Putamen (tissue), 1 donor: ENCODE measurements at places on chromosomes 6 and 20.
A peak's percentile ranks its signal among the peaks of the same experiment; 100 is the strongest.

- DNase-seq = no peak
These were observed 12.4 kb downstream of the SIRPA start for GRCh38 chr20:1907586-1907985.

GRCh38 chr6:73043446-73043845 is 181.8 kb downstream of the KHDC1L start:
- DNase-seq = no peak

DNA sequence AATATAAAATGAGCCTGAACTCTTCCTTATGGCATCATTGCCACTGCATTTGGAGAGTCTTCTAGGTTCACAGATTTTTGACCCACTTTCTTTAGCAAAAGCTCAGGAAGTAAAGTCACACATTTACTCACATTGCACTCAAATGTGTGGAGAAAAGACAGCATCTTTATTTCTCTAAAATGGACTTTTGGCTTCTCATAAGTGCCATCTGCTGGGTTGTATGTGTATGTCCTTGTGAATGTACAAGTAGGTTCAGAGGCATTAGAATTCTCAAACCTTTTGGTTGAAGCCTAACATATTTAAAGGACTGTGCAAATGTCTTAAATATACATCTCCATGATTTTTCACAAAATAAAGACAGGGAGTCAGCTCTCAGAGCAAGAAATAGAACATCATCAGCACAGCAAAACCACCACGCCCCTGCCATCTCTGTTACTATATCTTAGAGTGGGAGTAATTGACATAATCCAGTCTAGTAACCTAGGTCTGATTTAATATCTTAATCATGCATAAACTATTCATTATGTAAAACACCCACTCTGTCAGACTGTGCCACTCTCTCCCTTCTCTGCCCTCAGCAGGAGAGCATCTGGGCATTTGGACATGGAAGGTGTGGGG is 42.2 kb upstream of the SPTLC3 start:
- peak; percentile 45 for DNase-seq

DNA sequence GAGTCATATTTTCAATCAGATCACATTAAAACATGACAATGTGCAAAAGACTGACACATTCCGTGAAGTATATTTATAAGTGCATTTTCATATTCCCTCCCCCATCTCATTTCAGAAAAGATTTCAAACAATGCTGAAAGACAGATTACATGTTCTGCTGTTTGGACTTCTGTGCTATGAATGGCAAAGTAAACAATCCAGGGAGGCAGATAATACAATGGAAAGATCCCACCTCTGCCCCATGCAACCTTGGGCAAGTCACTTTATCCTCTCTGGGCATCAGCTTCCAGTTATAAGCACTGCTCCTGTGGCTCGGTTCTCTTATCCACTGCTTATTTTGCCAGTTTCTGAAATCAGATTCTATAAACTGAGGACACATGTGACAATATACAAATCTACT is 110.2 kb downstream of the RCAN2 start:
- DNase-seq = no peak

- no peak for DNase-seq
These were observed 485.8 kb upstream of the CITED2 start for GRCh38 chr6:139860203-139860602.

- DNase-seq = no peak
These were observed 49.5 kb downstream of the SMAP1 start for GRCh38 chr6:70717038-70717801.

DNA sequence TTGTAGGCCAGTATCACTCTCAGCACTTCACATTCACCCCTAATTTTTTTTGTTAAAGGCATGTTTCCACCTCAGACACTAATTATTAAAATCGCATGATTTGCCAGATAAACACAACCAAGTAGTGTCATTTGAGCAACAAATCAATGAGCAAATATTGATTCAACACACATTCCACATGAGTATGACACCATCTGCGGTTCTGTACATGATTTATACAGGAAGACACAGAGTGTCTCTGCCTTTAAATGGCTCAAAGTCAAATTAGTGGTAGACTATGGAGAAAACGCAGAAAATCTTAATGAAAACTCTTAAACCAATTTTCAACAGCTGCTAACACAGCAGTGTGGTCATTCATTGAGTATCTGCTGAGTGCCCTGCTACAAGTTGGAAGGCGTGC is 300.2 kb downstream of the SOX4 start:
- DNase-seq = no peak

- no peak for DNase-seq
These were observed 11.9 kb upstream of the HELZ2 start for GRCh38 chr20:63585616-63586565.

DNA sequence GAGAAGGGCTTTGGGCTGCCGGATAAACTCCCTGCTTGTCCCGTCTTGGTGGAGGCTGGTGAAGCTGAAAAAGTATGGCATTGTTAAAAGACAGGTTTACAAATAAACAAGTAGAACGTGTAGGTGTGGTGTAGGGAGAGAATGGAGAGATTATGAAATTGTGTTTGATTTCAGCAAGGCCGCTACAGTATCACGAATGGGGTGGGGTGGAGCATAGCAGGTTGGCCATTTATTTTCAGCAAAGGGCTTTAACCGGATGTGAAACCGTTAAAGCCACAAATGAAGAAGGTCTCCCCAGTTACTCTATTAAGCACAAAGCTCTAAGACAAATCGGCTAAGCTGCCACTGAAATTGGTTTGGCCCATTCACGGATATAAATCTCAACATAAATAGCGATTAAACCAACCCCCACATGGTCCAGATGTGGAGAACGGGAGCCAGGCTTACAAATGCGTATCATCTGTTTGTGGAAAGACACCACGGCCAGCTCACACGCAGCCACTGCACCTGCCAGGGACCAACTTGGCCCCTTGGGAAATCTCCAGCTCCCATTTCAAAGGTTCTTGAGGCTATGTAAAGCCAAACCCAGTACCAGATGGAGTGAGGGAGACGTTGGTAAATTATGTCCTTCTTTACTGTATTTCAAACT is 94.0 kb downstream of the ZMYND8 start:
- DNase-seq = no peak

DNA sequence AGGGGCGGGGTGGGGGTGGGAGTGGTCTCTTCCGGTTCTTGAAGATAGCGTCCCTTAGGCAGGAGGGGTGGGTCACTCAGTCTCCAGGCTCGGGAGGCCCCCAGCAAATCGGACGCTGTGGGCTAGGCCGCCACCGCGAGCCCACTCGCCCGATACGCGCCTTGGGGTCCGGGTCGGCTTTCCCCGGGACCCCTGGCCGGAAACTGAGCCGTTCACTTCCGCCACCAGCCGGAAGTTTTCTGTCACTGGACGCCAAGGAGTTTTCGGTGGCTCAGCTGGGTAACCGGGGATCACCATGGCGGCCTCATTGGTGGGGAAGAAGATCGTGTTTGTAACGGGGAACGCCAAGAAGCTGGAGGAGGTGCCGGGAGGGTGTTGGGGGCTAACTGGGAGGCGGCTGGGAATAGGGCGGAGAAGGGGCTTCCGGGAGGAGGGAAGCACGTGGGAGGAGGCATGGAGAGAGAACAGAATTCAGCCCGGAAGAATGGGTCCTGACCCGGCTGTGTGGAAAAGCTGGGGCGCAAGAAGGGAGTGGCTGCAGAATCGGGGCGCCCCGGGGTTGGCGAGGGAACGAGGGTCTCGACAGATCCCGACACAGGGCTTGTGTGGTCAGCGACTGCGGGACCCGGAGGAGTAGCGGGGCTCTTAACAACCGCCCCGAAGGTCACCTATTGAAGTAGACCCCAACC is at the start of gene ITPA:
Gene ITPA (plus strand): TSS at position 242 of the 689 bp plus-strand sequence. CDS start 54 bp downstream, at position 296.
- DNase-seq = peak; percentile 52

DNA sequence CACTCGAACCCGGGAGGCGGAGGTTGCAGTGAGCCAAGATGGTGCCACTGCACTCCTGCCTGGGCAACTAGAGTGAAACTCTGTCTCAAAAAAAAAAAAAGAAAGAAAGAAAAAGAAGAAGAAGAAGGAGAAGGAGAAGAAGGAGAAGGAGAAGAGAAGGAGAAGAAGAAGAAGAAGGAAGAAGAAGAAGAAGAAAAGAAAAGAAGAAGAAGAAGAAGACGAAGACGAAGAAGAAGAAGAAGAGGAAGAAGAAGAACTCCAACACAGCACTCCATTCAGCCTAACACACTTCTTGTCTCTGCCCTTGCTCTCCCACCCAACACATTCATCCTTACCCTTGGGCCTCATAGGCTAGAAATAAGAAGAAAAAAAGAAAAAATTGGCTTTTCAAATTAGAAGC is 6.9 kb downstream of the ZFP57 start:
- no peak for DNase-seq

DNA sequence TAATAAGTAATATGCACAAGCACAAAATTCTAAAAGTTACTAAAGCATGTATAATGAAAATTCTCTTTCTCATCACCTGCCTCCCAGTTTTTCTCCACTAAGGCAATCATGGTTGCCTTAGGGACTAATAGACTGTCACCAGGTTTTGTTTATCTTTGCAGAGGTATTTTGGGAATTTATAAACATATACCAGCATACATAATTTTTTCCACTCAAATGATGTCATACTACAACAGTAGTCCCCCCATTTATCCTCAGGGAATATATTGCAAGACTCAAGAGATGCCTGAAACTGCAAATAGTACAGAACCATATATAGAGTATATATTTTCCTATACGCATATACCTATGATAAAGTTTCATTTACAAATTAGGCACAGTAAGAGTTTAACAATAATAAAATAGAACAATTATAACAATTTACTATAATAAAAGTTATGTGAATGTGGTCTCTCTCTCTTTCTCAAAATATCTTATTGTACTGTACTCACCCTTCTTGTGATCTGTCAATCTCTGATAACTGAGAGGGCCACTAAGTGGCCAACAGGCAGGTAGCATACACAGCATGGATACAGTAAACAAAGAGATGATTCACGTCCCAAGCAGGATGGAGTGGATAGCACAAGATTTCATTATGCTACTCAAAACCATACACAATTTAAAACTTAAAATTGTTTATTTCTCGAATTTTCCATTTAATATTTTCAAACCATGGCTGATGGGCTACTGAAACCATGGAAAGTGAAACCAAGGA is 19.7 kb downstream of the RBL1 start:
- DNase-seq = no peak

DNA sequence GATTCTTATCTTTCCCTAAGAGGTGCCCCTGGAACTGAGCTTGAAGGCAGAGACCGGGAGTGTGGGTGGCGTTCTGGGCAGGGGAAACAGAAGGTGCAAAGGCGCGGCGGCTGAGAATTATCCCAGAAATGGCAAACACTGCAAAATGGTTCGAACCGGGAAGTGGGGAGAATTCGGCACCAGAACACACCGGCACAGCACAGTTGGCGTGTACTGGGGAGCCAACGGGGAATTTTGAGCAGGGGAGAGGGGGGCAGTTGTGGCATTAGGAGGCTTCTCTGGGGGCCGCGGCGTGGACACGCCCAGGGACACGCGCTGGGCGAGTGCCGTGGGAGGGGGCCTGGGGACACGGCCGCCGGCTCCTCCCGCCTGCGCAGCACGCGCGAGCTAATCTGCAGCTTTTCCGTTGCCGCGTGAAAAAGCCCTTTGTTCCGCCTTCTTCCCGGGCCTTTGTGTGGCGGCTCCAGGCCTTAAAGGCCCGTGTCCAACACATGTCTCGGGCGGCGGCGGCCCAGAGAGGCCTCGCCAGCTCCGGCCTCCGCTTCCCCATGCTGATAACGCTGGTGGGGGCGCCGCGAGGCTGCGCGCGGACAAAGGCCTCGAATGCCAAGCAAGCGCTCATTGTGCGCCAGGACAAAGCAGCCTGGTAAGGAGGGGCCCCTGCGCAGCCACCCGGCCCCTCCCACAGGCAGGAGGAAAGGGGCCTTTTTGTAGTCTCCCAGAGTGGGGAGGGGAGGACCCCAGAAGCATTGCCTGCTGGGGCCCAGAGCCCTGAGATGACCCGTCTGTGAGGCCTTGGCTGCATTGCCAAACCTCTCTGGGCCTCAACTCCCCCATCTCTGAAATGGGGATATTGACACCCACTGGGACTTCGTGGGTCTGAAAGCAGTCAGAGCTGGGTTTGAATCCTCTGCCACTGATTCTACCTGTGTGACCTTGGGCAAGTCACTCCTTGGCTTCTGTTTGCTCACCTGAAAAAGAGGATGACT is 82.8 kb downstream of the CD40 start:
- peak; percentile 41 for DNase-seq

GRCh38 chr20:36070451-36070850 is 84.1 kb upstream of the EPB41L1 start:
- peak; percentile 17 for DNase-seq
